ENCODE measurements at places on chromosomes 5 and 9.

DNA sequence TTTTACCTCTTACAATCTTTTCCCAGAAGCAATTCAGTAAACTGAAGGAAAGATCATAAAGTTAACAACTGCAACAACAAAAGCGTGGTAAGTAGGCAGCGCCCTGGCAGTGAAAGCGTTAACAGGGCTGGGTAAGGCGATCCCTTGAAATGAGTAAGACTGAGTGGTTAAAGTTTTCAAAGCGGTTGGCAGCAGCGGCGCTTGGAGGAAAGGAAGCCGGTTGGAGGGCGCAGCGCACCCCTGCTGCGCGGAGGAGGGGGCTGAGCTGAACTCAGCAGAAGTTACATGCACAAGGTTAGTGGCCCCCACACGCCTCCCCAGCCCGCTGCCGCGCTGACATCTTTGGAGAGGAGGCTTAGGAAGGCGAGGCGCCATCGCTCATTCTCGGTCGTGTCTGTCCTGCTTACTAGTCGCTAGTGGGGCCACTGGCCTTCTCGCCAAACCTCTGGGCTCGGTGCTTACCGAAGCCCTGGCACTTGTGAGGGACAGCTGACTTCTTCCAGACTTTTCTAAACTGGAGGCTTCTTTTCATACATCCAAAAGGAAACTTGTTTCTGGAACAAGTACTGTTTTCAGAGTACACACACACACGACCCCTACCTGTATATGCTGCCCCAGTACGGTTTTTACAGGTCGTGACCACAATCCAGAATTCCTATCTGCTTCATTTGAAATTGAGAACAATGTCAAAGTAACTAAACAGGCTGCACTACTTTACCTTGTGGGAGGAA is at the start of gene SH3RF2:
SH3RF2 (plus strand) TSS at position 178 of the 731 bp plus-strand sequence. CDS start 1,351 bp downstream, outside the sequence.
- DNase-seq: peak; percentile 18

DNA sequence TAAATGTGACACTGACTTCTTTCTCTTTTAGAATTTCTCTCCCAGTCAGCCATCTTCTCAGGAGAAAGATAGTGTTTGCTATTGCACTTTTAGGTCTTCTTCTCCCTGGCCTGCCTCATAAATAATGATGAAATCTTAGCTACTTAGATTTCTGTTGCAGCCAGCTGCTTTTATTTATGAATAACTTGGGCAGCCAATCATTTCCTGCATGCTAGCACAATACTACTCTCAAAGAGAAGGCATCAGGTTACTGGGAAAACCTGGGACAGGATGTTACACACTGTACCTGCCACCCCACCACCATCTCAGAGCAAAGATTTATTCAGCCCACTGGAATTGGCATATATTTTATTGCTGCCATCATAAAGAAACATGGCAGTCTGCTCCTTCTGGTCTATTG is 266.6 kb downstream of the PRELID2 start:
- DNase-seq: no peak

DNA sequence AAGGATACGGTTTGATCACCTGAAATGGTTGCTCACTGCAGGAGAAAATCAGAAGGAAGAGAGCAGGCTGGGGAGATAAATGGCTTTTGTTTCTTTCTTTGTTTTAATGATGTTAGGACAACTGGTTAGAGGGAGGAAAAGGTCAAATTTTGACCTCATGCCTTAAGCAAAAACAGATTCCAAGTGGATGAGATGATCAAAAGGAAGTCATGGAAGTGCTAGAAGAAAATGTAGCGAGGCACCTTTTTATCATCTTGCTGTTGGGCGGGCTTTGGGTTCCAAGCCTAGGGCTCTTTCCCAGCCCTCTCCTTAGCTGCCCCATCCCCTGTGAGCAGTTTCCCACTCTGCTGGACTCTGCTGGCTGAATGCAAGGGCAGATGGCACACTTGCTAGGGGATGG is 127.9 kb downstream of the ADAMTS2 start:
- DNase-seq: no peak

DNA sequence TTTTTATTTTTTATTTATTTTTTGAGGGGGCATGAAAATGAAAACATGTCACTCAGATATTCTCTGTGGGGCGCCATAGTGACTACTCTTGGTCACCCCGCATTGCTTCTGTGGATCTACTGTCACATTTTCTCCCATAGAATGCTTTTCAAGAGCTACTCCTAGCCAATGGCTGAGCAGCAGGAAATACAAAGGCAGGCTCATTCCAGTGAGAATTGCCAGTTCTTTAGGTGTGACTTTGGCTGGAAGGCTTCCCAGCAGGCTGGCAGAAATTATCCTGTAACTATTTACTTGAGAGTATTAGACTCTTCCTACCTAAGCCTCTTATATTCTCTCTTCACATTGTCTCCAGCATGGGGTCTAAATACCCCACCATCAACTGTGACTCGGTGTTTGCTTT is 21.0 kb upstream of the PTPRD start:
- no peak for DNase-seq

- DNase-seq: peak; percentile 15
Measured at GRCh38 chr5:141354900-141355469, at the start of gene PCDHGA4. TSS of gene PCDHGA4 (plus strand) at chr5:141355021. CDS start at chr5:141355108, 87 bp downstream.

DNA sequence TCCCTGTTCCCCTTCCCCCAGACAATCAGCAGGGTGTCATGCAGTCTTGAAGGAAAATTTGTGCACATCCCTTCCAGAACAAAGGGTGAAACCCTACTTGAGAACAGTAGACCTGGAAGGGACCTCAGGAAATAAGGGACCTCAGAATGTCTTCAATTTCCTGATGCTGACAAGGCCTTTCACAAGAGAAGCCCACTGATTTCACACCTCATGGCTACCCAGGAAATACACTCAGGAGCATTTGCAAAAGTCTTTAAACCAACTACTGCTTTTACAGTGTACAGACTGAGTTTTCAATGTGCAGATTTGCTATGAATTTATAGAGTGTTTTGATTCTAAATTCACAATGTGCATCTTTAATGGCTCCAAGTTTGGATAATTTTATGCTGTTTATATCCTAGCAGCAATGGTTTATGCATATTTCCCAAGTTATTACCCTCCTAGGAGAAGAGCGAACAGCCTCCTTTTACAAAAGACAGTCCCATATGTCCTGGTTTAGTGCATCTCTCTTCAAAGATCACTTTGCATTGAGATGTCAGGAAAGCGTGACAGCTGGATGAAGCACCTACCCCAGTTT is 74.8 kb downstream of the GALNT10 start:
- DNase-seq: no peak

- DNase-seq: no peak
Measured at GRCh38 chr5:160904591-160904990, 52.6 kb upstream of the ATP10B start.

GRCh38 chr5:172524573-172525021 is 70.3 kb upstream of the SH3PXD2B start:
- no peak for DNase-seq

- no peak for DNase-seq
Measured at GRCh38 chr5:82584631-82585030, 306.5 kb upstream of the RPS23 start.

GRCh38 chr5:131848662-131849061 is 51.8 kb upstream of the FNIP1 start:
- no peak for DNase-seq

DNA sequence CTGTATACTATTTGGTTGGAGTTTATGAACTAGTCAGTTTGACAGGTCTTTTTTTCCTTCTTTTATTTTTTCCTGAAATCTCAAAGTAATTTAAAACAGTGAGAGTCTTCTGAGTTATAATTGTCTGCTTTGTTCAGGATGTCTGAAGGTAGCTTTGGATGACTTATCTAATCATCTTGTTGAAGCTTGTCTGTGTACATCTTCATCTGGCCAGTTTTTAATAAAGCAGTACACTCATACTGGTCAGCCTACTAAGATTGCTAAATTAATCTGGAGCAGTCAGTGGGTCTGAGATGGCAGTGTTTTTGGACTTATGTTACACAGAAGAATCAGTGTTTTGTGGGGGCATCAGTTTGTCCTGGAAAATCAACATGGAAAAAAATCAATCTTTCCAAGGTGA is 482.4 kb downstream of the CDH10 start:
- no peak for DNase-seq

- DNase-seq: peak; percentile 6
Measured at GRCh38 chr5:132225165-132226032, 2.3 kb downstream of the P4HA2 start.

- no peak for DNase-seq
Measured at GRCh38 chr5:38396766-38397165, 138.4 kb downstream of the EGFLAM start.

GRCh38 chr5:92460505-92460904 is 1077.4 kb upstream of the ARRDC3 start:
- no peak for DNase-seq

- DNase-seq: no peak
Measured at GRCh38 chr5:53334431-53334941, 145.9 kb upstream of the FST start.

GRCh38 chr9:123447934-123448646 is 92.1 kb downstream of the CRB2 start:
- no peak for DNase-seq

- no peak for DNase-seq
Measured at GRCh38 chr9:2874001-2874750, 30.3 kb upstream of the PUM3 start.

DNA sequence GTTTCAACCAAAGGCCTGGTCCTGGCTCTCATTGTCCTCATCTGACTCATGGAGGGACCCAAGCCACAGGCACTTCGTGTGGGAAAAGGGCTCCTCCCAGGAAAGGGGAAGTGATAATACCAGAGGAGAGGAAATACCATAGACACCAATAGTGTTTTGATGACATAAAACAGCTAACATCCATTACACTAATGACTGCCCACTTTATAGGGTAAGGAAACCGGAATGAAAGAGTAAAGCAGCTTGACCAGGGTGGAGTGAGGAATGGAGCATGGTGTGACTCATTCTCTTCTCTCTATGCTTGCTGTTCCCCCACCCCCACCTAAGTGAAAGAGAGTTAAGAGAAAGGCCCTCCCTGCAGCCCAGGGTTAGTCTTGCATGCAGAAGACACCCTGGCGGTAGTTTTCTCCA is 67.4 kb upstream of the HRH2 start:
- DNase-seq: peak; percentile 6

GRCh38 chr5:54403885-54404416 is 51.5 kb upstream of the HSPB3 start:
- DNase-seq: no peak

DNA sequence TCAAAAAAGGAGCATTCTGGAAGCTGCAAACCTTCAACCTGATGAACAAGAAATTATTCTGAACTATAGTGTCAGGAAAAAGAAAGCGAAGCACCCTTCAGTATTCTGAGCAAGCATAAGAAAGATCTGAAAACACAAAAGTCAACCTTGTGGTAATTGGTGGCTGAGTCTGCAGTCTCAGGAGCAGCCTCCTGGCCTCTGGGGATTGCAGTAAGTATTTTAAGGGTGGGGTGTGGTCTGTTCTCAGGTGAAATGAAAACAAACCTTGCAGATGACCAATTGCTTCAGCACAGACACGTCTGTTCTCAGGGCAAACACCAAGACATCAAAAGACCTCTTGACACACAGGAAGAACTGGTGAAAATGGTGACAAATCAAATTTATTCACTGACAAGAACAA is 147.8 kb upstream of the RAPGEF1 start:
- DNase-seq: no peak

DNA sequence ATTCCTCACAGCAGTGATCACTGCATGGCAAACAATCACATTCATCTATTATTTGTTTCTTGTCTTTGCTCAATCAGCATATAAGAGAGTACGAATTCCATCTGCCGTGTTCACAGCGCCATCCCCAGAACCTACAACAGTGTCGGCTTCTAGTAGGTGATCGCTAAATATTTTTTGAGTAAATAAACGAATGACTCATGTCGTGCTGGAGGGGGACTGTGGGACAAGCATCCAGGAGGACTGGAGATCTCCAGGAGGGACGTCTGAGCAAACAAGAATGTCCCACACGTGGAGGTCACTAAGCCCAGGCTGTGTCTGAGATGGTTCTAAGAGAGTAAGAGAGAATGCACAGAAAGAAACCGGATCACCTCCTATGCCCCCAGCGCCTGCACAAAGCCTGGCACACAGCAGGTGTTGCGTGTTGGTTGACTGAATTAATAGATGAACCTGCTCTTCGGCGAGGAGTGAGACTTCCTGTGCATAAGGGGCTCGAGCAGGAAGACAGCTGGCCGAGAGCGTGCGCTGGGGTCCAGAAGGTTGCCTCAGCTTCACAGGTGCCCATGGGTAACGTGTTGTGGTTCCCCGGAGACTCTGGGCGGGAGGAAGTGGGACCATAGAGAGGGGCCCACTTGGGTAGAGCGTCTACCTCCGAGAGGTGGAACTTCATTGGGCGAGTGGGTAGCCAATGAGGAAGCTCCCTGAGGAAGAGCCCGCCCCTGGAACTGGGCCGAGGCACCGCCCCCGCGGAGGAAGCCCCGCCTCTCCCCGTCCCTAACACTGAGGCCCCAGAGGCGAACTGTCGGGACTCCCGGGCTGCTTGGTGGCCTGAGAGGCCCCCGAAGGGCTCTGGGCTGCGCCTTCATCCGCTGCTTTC is 193.0 kb downstream of the MELK start:
- DNase-seq: peak; percentile 96

GRCh38 chr9:101536938-101537337 is 3.3 kb downstream of the RNF20 start:
- DNase-seq: peak; percentile 13

DNA sequence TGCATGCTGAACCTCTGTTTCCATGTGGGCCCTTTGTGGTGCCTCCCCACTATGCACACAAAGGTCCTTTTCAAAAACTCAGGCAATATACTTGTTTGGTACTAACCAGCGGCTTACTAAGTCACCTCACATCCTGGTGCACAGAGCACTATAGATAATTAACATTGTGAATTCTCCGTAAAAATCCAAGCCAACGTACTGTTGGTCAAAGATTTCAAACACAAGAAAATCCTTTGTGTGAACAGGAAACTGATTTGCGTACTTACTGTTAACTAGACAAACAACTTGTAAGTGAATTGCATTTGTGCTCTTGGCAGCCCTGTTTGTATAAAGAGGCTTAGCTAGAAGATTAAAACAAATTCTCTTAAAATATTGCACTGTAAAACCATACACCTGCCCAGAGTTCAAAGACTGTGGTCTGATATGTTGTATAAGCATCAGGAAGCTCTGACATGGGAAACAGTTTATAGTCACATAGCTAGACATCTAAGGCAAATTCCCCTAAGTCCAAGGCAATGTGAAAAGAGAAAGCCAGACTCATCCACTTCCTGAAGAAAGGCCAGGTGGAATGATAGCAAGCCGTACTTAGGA is 125.0 kb upstream of the SLC12A2 start:
- no peak for DNase-seq

DNA sequence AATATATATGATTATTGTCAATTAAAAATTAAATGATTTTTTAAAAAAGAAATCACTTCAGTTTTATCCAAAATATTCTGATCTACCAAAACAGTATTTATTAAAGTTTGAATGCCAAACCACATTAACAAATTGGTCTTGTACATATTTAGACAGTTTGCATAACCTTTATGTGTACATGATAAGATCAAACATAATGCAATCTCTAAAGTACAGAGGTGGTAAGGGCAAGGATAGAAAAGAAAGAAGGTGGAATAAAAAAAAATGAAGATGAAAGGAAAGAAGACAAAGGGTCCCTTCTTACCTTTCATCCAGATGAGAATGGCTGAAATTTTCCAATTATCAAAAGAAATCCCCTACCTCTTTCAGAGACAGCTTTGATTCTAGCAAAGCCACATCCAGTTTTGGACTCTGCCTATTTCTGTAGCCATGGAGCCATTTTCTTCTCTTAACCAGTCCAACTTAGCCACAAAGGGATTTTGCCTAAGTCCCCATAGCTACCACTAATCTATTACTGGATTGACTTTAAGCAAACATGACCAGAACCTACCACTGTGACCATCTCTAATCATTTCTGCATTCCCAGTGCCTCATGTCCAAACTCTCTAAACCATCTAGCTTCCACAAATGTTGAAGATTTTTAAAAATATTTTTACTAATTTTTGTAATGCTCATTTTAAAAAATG is 133.3 kb upstream of the TRPM3 start:
- DNase-seq: no peak

- DNase-seq: no peak
Measured at GRCh38 chr9:133113163-133113948, 7.7 kb downstream of the RALGDS start.

All from CD4-positive, alpha-beta T cell treated with Interleukin-17A for 1 hour (primary cell).